ENCODE measurements at places on chromosomes 11 and 22.

- DNase-seq, result no peak
These were observed 122.6 kb downstream of the APOL5 start for GRCh38 chr22:35840302-35840739.

DNA sequence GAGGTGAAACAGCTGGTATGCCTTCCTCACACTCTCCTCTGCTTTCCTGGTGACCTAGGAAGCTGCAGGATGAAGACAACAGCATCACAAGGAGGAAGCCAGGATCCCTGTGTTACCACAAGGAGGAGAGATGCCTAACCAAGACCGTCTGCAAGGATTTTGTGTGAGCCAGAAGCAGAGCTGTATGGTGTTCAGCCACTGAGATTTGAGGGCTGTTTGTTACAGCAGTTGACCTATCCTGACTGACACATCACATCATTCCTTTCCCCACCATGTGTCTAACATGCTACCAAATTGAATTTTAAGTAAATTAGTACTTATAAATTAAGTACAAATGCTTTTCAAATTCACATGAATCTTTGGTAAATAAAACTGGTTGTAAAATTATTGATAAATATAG is 8.9 kb upstream of the CHKA start:
- no peak for DNase-seq

DNA sequence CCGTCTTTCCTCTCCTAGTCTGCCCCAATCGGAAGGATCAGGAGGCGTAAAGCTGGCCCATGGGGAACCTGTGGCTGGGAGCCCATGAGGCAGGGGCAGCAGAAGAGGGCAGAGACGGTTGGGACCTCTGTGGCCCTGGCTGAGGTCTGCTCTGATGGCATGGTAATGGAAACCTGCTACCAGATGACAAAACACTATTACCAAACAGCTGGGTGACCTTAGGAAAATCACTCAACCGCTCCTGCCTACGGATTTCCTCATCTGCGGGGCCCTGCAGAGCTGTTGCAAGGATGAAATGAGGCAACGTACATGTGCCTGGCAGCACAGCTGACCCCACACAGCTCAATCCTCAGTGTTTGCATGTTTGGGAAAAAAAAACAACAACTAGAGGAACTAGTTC is 4.6 kb downstream of the AP5B1 start:
- no peak for DNase-seq

DNA sequence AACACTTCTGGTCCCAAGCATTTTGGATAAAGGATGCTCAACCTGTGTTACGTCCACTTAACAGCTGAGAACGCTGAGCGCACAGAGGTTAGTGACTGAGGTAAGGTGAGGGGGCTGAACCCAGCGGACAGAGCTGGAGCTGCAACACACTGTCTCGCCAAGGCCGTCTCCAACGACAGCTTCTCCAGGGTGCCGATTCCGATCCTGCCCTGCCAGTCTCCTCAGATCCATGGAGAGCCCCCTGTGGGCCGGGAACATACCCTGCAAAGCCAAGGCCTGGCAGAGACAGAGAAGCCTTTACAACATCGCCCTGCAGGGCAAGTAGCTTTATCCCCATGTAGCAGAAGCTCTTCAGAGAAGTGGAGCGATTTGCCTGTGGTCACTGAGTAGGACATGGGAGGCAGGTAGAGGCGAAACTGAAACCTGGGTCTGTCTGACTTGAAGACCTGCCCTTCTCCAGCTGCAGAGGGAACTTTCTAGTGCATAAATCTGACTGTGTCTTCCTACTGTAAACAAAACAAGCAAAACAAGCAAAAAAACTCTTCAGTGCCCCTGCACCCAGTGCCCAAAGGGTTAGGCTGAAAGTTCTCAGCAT is 72.8 kb downstream of the SCUBE1 start:
- no peak for DNase-seq

GRCh38 chr11:59025097-59025496 is 61.0 kb upstream of the GLYATL1B start:
- DNase-seq, result no peak

DNA sequence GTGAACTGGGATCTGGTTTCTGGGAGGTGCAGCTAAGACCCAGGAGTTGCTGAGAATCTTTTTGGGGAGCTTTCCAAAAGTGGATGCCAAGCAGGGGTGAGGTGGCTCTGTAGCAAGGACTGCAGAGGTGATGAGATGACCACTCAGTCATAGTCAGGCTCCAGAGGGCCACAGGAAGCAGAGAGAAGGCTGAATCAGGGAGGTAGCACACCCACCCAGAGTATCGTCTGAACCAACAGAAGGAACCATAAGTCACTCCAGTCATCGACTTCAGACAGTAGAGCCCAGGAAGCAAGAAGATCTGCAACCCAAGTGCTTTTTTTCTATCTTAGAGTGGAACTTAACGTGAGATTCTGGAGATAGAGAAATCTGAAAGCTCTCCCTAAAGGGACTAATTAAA is 335.7 kb upstream of the MPPED2 start:
- DNase-seq, result no peak

- DNase-seq, result peak; percentile 70
These were observed 14.3 kb downstream of the ATP5MG start for GRCh38 chr11:118415739-118416068.

GRCh38 chr22:36573815-36574363 is 44.9 kb upstream of the EIF3D start:
- DNase-seq, result no peak
